ENCODE measurements at places on chromosomes 2 and 18. TPM values are rescaled to one million over a fixed set of nuclear protein-coding genes. Genes with fewer than 3 reads are reported as not detected.
A peak's percentile ranks its signal among the peaks of the same experiment; 100 is the strongest.

The SP110 gene
- total RNA-seq, result 6.2 TPM

The MSTN gene
- not detected for total RNA-seq

The DSG2 gene
- 12.1 TPM for total RNA-seq

The CHRND gene
- total RNA-seq, result not detected

The TTR gene
- total RNA-seq, result 1.0 TPM

The CKAP2L gene
- 27.0 TPM for total RNA-seq

The OTOF gene
- total RNA-seq, result 0.41 TPM

The IL36A gene
- total RNA-seq, result not detected

The MALL gene
- total RNA-seq, result 159 TPM

The PNPT1 gene
- total RNA-seq, result 50.1 TPM

The TXNDC2 gene
- 0.90 TPM for total RNA-seq

The RAX gene
- total RNA-seq, result not detected

GRCh38 chr2:207241198-207241597 lies 75.5 kb upstream of the KLF7 start:
- H3K4me1 ChIP-seq, result no peaks in the 10 kb centered on the region
- DNase-seq, result no peak
- no peaks in the 10 kb centered on the region for H3K36me3 ChIP-seq
- H3K27ac ChIP-seq, result no peak overlapping the region

GRCh38 chr18:10688766-10689165 lies 162.9 kb downstream of the NAPG start:
- no peak overlapping the region for H3K27ac ChIP-seq
- DNase-seq, result no peak
- no peaks in the 10 kb centered on the region for H3K27me3 ChIP-seq

GRCh38 chr18:28357766-28358401 lies 181.0 kb upstream of the CDH2 start:
- DNase-seq, result no peak
- H3K4me1 ChIP-seq, result no peaks in the 10 kb centered on the region
- H3K4me3 ChIP-seq, result no peak overlapping the region
- H3K36me3 ChIP-seq, result no peaks in the 10 kb centered on the region
- H3K27ac ChIP-seq, result no peak overlapping the region

GRCh38 chr18:8601277-8602032 lies 7.8 kb upstream of the RAB12 start:
- no peak for DNase-seq
- H3K27me3 ChIP-seq, result peaks cover 9% of the 10 kb centered on the region
- H3K36me3 ChIP-seq, result no peaks in the 10 kb centered on the region
- no peak overlapping the region for H3K27ac ChIP-seq
- H3K4me1 ChIP-seq, result no peaks in the 10 kb centered on the region

GRCh38 chr2:198782734-198783133 lies 675.0 kb downstream of the SATB2 start:
- no peaks in the 10 kb centered on the region for H3K36me3 ChIP-seq
- H3K4me1 ChIP-seq, result no peaks in the 10 kb centered on the region
- no peak for DNase-seq
- no peak overlapping the region for H3K27ac ChIP-seq
- H3K27me3 ChIP-seq, result no peaks in the 10 kb centered on the region

DNA sequence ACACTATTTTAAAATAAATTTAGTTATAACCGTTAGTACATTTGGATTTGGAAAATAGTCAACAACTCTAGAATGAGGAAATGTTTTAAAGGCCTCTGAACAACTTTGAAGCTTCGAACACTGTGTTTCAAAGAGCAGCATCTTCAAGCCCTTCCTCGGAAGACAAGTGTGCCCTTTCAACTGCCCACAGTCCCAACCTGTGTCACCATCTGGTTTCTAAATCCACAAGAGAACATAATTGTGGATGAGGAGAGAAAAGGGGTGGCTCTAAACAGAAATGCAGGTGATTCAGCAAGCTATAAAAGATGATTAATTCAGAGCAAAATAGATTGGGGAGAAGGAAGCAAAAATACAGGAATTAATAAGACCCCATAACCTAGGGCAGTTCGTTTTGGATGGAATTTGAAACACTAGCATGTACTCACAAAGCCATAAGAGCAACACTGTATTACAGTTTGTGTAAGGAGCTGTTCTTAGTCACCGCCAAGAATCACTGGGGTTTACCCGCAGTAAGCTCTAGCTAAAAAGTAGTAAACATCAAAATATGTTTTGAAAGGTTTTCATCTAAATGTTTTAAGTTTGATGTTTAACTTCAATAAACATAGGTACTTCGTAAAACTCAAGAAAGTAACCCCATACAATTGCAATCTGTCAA lies 160.7 kb downstream of the EIPR1 start:
- no peak for DNase-seq
- no peaks in the 10 kb centered on the region for H3K27me3 ChIP-seq
- no peak overlapping the region for H3K27ac ChIP-seq
- H3K4me3 ChIP-seq, result no peak overlapping the region
- no peaks in the 10 kb centered on the region for H3K4me1 ChIP-seq

GRCh38 chr2:56671973-56672569 lies 488.3 kb downstream of the CCDC85A start:
- H3K36me3 ChIP-seq, result no peaks in the 10 kb centered on the region
- H3K27me3 ChIP-seq, result no peaks in the 10 kb centered on the region
- no peaks in the 10 kb centered on the region for H3K4me1 ChIP-seq
- DNase-seq, result no peak
- no peak overlapping the region for H3K4me3 ChIP-seq
- no peak overlapping the region for H3K27ac ChIP-seq

GRCh38 chr2:10079266-10079869 lies 843 bp downstream of the CYS1 start:
- H3K4me3 ChIP-seq, result peak overlapping the region; percentile 72
- no peaks in the 10 kb centered on the region for H3K27me3 ChIP-seq
- H3K27ac ChIP-seq, result peak overlapping the region; percentile 83
- DNase-seq, result no peak

DNA sequence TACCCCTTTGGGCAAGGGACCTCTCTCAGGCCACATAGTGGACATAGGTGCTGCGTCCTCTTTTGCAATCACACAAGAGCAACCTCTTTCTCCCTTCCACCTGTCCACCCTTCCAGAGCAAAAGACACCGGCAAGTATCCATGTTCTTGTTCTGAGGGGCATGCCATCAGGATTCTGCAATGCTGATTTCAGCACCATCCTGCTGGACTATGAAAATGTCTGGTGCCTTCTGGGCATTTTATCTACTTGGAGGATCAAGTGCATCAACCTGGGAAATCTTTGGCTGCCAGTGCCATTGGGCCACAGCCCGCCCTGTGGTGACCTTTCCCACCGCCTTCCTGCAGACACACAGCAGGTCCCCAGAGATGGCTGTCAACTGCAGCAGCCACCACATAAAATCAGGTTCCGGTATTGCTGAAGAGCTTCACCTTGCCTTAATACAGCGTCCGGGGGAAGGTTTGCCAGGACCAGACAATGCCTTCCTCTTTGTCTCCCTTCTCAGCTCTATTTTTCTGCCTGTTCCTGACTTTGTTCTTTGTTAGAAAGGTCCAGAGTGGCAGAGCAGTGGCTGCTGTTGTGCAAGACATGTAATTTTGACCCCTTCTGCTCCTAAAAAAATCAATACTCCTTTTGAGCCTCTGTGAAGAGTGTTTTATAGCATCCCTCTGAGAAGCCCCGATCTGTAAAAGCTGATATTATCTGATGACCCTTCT lies 18.5 kb upstream of the BOD1L2 start:
- H3K4me3 ChIP-seq, result no peak overlapping the region
- no peak for DNase-seq
- H3K27me3 ChIP-seq, result no peaks in the 10 kb centered on the region
- no peak overlapping the region for H3K27ac ChIP-seq
- no peaks in the 10 kb centered on the region for H3K36me3 ChIP-seq

GRCh38 chr2:239820836-239821693 lies 204.1 kb downstream of the NDUFA10 start:
- H3K4me3 ChIP-seq, result no peak overlapping the region
- DNase-seq, result no peak
- 0 out of 2 replicates have a peak, but pooled peaks cover 3% of the 10 kb centered on the region for H3K4me1 ChIP-seq
- H3K27me3 ChIP-seq, result no peaks in the 10 kb centered on the region
- no peaks in the 10 kb centered on the region for H3K36me3 ChIP-seq

GRCh38 chr18:79123948-79124347 lies 54.8 kb downstream of the ATP9B start:
- H3K27ac ChIP-seq, result no peak overlapping the region
- H3K36me3 ChIP-seq, result no peaks in the 10 kb centered on the region
- no peaks in the 10 kb centered on the region for H3K27me3 ChIP-seq
- H3K4me1 ChIP-seq, result no peaks in the 10 kb centered on the region
- no peak overlapping the region for H3K4me3 ChIP-seq
- no peak for DNase-seq

DNA sequence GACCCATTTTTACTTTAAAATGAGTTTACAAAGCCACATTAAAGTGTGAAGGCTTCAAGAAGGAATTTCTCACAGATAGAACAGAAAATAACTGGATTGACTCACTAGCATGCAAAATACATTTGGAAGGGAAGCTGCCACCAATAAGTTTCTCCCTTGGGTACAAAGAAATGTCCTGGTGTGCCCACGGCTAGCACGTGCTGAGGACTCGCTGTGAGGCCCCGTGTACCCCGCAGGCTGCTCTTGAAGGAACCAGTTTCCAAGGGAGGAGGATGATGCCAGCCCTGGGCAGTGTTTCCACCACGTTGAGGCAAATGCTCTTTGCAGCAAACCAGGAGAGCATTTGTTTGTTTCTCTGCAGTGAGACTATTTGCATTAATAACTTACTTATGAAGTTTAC lies 207.3 kb downstream of the SH3RF3 start:
- H3K4me3 ChIP-seq, result no peak overlapping the region
- peaks cover 12% of the 10 kb centered on the region for H3K4me1 ChIP-seq
- H3K27ac ChIP-seq, result no peak overlapping the region
- no peak for DNase-seq
- no peaks in the 10 kb centered on the region for H3K27me3 ChIP-seq

- H3K27me3 ChIP-seq, result peaks cover 5% of the 10 kb centered on the region
- H3K27ac ChIP-seq, result peak overlapping the region; percentile 71
- H3K4me1 ChIP-seq, result no peaks in the 10 kb centered on the region
- peak; percentile 57 for DNase-seq
Measured at GRCh38 chr2:171553858-171554257, 31.6 kb downstream of the CYBRD1 start.

DNA sequence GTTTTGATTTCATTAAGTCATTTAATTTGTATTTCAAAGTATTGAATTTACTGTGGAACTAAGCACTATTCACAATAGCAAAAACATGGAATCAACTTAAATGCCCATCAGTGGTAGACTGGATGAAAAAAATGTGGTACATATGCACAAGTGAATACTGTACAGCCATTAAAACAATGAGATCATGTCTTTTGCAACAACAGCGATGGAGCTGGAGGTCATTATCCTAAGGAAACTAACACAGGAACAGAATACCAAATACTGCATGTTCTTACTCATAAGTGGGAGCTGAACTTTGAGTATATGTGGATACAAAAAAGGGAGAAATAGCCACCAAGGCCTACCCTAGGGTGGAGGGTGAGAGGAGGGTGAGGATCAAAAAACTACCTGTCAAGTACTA lies 164.4 kb downstream of the BABAM2 start:
- H3K36me3 ChIP-seq, result no peaks in the 10 kb centered on the region
- no peak for DNase-seq
- no peak overlapping the region for H3K4me3 ChIP-seq

DNA sequence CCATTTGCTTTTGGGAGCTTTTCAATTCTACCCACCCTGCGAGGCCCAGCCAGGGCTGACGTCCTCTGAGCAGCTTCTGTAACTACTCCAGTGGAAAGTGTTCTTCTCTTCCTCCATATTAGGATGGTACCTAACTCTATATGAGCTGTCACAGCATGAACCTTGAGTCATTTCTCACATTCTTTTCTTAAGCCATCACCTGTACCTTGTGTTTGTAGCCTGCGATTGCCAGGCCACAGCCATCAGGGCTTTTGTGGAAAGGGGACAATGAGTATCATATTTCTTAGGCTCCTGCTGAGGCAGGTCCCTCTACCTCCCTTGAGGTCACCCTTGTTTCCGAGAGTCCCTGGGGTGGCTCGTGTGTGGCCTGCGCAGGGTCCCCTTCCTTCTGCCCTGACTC lies 144.5 kb upstream of the DLX2 start:
- H3K27ac ChIP-seq, result no peak overlapping the region
- no peaks in the 10 kb centered on the region for H3K4me1 ChIP-seq
- no peaks in the 10 kb centered on the region for H3K36me3 ChIP-seq
- DNase-seq, result no peak
- no peak overlapping the region for H3K4me3 ChIP-seq

GRCh38 chr2:102057502-102058292 lies 65.9 kb downstream of the IL1R2 start:
- no peak overlapping the region for H3K4me3 ChIP-seq
- H3K36me3 ChIP-seq, result no peaks in the 10 kb centered on the region
- no peaks in the 10 kb centered on the region for H3K4me1 ChIP-seq
- no peak for DNase-seq

DNA sequence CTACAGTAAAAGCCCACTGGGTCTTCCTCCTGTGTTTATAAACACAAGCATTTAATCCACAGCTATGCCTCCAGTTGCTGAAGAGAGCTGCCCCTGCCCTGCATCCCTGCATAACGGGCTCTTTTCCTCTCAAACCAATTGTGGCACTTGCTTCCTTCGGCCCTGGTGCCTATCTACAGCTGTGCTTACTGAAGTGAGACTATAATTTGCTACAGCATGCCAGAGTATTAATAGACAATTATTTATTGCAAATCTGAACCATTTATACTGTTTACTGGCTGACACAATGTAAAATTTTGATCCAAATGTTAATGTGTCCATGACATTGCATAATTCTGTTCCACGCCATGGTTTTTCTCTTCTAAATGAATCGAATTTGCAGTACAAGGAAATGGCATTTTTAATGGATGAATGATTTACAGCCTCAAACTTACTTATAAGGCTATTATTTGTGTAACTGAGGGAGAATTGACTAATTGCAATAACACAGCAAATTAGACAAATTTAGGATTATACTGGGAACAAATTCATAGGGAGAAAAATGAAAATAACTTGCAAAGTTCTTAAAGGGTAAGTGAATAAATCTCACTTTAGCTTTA lies 457.0 kb upstream of the HNRNPA3 start:
- no peaks in the 10 kb centered on the region for H3K36me3 ChIP-seq
- H3K4me3 ChIP-seq, result no peak overlapping the region

DNA sequence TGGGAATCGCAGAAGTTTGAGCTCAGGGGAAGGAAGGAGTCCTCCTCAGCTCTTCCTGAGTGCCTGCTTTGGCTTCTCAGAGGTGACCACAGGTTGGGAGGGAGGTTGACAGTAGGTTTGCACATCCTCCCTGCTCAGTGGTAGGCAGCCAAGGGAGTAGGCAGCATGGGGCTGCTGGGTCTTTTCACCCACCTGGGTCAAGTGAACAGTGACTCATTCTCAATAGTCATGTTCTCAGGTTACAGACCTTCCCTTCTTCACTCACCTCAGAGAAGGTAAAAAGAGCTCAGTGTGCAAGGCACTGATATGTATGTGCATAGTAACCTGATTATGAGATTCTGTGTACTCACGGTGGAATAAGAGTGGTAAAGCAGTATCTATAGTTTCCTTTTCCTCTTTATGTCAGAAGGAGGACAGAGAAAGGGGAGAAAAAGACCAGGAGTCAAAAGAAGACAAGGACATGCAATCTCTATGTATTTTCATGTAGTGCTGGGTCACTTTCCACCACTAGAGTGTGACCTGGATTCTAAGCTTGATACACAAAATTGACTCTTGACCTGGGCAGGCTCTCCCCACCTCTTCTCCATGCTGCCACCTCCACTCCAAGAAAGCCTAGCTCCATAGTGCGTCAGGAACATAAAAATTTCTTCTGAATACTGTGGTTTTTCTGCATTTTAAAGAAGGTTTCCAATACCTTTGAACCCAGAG lies 36.5 kb upstream of the ASNSD1 start:
- H3K27ac ChIP-seq, result no peak overlapping the region
- no peaks in the 10 kb centered on the region for H3K27me3 ChIP-seq
- no peaks in the 10 kb centered on the region for H3K36me3 ChIP-seq
- no peak overlapping the region for H3K4me3 ChIP-seq

- no peaks in the 10 kb centered on the region for H3K36me3 ChIP-seq
- H3K27ac ChIP-seq, result no peak overlapping the region
- DNase-seq, result no peak
- H3K27me3 ChIP-seq, result no peaks in the 10 kb centered on the region
Measured at GRCh38 chr2:24743924-24744323, 49.3 kb downstream of the PTRHD1 start.

Data from Panc1 (cell line).